ENCODE measurements at places on chromosomes 6 and 20.
A peak's percentile ranks its signal among the peaks of the same experiment; 100 is the strongest.

GRCh38 chr20:16476032-16476431, 97.2 kb downstream of the KIF16B start:
- no peak for DNase-seq

DNA sequence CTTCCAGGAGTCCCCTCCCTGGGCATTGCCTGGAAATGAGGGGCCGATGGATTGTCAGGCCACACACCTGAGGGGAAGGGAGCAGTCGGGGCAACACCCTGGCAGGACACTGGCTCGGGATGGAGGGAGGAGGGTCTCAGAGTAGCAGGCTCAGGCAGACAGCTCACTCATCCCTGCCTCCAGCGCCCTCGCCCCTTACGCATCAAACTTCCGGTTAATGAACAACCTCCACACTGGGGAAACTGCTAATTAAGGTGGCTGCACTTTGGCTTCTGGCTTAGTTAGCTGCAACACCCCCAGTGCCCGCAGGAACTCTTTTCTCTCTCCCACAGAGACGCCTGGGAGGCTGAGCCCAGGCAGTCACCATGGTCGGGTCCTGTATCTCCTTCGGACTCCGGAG, 13.4 kb upstream of the CHRNA4 start:
- DNase-seq = no peak

GRCh38 chr6:90431576-90431975, 134.9 kb upstream of the BACH2 start:
- no peak for DNase-seq

GRCh38 chr20:20499439-20499838, 131.5 kb downstream of the INSM1 start:
- no peak for DNase-seq

- DNase-seq = no peak
These were observed 33.8 kb downstream of the KPNA5 start for GRCh38 chr6:116714761-116715160.

DNA sequence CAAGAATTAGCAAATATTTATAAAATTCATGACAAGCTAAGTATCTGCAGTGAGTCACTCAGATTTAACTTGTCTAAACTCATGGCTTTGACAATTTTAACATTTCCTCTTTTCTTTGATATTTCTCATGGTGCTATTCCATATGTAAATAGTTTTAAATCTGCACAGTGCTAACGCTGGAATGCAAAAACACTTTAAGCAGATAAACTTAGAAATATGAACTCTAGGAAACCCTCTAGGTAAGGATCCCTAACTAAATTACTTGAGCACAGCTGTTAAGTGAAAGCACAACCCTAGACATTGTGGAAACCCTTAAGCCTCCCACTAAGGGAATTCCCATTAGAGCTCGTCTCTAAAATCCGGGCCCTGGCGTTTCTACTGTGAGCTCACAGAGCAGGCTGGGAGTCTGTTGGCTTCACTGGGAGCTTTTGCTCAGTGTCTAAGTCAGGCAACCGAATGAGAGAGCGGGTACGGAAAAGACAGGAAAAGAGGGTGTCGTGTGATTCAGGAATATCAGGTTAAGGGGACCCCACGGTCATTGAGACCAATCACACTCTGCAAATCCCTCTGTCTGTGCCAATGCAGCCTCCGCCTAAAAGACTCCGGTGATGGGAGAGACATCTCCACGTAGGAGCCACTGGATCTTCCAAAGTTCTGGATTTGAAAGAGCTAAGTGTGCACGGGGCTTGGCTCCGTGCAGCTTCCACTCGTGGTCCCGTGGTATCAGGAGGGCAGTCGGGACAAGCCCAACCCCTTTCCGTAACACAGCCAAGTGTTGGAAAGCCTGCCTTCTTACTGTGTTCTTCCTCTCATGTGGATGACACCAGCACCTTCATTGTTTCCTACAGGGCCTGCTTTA, 112.3 kb upstream of the RPS6KA2 start:
- DNase-seq = no peak

DNA sequence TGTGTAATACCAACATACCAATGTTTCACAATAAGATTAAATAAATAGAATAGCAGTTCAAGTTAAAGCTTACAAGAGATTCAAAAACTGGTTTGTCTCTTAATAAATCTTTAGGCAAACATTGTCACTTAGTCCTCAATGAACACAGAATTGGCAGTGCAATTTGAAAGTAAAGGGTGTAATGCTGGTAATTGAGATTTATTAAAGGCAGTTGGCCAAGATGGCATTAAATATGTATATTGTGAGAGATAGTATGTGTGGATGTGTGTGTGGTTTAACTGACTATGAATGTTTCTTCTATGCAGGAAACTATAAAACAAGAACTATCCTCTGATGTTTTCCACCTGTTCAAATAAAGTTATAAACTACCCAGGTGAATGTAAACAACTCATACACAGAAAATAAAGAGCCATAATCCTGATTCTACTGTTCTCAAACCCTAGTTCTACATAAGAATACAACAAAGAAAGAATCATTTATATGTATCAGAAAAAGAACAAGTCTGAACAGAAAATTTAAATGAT, 267.9 kb upstream of the PTCHD4 start:
- no peak for DNase-seq

GRCh38 chr6:13397359-13398068, 69.2 kb upstream of the TBC1D7 start:
- DNase-seq = no peak

DNA sequence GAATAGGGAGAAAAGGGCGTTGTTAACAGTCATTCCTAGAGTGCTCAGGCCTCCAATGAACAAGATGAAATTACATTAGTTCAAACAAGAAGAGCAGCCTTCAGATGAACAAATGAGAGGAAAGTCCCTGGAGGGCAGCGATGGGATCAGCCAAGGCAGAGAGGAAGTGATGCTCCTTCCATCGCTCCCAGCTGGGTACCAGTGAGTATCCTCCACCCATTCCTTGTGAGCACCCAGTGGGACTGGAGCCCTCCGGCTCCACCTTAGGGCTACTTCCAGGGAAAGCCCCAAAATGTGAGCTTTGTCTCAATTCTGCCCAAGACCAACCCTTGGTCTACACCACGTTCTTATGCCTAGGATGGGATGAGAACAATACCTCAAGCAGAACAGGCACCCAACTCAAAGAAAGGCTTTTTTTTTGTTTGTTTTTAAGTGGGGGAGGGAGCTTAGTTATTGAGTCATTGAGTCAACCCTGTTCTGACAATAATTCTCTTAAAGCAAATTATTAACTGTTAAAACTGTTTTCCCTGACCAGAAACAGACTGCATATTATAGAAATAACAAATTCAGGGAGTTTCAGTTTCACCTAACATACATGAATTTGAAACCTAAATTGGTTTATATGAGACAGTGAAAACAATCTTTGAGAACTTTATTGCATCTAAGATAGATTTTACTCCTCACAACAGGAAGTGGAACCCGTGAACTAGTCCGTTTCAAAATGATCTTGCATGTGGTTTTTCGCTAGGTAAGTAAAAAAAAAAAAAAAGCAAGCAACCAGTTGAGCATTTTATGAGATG, 106.9 kb downstream of the IPCEF1 start:
- peak; percentile 29 for DNase-seq

GRCh38 chr20:51339721-51340450, 202.6 kb downstream of the NFATC2 start:
- no peak for DNase-seq

GRCh38 chr6:128479048-128479666, 41.2 kb downstream of the PTPRK start:
- DNase-seq = no peak

DNA sequence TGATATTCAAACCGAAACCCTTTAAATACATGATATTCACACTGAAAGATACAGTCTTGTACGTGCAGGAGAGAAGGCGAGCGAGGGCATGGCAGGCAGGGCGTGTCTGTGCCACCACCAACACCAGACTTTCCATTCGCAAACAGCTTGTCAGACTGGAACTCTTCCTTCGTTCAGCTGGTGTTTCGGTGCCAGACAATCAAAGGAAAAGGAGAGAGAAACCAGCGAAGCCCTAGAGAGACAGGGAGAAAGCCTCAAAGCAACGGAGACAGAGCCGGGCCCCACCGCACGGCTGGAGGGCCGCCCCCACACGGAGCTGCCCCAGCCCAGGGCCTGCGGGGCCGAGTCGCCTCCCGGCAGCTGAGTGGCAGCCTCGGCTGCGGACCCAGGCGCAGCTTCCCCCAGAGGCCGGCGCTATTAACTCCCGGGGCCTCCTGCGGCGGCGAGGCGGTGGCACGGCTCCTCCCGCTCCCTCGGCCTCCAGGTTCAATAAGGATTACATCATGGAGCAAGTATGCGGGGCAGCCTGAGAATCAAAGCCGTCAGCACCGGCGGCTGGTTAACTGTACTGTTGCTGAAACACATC, 32.1 kb upstream of the NR2E1 start:
- no peak for DNase-seq

GRCh38 chr6:122648726-122649125, 38.5 kb downstream of the PKIB start:
- no peak for DNase-seq

DNA sequence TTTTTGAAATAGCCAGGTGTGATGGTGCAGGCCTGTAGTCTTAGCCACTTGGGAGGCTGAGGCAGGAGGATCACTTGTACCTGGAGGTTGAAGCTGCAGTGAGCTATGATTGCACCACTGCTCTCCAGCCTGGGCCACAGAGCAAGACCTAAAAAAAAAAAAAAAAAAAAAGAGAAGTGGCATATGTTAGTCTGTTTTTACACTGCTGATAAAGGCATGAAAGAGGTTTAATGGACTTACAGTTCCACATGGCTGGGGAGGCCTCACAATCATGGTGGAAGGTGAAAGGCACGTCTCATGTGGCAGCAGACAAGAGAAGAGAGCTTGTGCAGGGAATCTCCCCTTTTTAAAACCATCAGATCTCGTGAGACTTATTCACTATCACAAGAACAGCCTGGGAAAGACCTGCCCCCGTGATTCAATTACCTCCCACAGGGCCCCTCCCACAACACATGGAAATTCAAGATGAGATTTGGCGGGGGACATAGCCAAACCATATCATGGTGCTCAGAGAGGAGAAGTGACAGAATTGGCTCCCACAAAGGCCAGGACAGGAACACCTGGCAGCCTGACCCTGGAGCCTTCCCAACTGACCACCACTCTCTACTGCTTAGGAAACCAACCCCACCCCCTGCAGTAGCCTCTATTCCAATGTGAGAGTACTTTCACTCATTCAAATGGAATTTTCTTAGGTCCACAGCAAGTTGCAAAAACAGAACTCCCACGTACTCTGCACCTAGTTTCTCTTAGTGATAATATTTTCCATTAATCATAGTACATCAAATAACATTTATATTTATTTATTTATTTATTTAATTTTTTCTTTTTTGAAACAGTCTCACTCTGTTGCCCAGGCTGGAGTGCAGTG, 29.8 kb downstream of the ARHGAP40 start:
- no peak for DNase-seq

DNA sequence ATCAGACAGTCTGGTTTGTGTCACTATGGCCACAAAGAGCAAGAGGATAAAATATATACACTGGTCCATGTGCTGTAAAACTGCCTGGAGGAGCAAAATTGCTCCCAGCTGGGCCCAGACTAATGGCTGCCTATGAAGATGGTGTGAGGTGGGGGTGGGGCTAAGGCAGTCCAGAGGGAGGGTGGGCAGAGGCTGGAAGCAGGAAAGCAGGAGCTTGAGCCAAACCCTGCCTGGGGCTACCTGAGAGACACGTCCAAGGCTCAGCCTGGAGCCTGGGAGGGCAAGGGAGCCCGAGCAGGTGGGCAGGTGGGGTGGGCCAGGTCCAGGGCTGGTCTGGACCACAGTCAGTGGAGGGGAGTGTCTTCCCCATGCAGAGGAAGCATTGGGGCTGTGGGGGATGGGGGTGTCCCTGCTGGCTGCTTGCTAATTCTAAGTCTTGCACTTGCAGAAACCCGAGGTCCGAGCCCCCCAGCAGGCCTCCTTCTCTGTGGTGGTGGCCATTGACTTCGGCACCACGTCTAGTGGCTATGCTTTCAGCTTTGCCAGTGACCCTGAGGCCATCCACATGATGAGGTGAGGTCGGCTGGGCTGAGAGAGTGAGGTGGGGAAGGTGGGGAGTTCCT, 9.5 kb downstream of the HSPA12B start:
- no peak for DNase-seq

DNA sequence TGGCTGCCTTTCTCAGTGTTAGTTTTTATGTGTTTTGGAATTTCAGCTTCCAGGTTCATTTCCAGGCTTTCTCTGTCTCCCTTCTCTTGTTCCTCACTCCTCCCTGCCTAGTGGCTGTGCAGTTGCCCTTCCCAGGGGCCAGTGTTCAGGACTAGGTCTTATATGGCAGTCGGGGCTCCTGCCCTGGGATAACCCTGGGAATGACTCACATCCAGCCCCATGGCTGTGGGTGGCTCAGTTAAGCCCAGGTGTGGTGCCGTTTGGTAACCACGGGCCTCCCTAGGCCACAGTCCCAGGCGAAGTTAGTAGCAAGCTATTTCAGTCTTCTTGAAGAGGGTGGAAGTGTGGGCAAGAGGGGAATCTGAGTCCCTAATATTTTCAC, 57.4 kb upstream of the DDR1 start:
- no peak for DNase-seq

GRCh38 chr6:144767051-144767450, 481.9 kb downstream of the UTRN start:
- no peak for DNase-seq

DNA sequence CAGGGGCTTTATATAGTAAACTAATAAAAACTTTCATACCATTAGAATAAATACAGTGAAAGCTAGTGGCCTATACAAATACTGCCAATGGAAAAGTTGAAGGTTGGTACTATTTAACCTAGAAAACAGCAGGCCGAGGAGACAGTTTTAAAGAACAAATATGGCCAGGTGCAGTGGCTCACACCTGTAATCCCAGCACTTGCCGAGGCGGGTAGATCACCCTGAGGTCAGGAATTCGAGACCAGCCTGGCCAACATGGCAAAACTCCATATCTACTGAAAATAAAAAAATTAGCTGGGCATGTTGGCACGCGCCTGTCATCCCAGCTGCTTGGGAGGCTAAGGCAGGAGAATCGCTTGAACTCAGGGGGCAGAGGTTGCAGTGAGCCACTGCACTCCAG, 24.8 kb downstream of the GLYATL3 start:
- no peak for DNase-seq

DNA sequence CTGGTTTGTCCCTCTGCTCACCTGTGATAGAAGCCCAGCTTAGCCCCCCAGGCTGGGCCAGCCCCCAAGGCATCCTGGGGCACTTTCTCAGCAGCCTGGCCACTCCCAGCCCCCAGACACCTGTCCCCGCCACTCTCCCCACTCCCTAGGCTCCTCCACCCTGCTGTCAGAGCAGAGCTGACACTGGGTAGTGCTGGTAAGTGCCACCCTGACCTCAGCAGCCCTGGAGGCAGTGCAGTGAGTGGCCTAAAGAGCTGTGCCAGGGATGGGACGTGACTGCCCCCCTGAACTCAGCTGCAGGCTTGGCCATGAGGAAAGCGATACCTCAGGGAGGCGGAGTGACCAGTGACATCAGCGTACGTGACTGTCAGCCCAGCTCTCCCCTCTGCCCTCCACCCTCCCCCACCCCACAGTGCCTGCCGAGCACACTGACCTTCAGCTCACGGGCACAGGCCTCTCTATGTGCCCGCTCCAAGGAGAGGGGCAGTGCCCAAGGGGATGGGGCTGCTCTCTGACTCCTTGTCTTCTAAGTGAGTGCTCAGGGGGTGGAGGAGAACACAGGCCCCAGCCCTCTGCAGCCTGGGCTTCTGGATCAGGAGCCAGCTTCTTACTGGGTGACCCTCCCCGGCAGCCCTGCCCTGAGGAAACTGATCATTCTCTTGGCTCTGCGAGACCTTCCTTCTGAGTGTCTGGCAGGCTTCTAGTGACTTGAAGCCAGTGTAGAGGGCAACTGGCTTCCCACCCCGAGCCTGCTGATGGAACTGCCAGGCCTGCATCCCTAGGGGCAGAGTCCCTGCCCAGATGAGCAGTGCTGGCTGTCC, 172.7 kb downstream of the MRPL14 start:
- no peak for DNase-seq

GRCh38 chr6:25875563-25875905, 1.5 kb upstream of the SLC17A3 start:
- no peak for DNase-seq

GRCh38 chr6:90803956-90804355, 217.1 kb upstream of the MAP3K7 start:
- DNase-seq = no peak
